ENCODE measurements at places on chromosomes 7 and 10.

- DNase-seq, result no peak
Measured at GRCh38 chr7:64183126-64183742, 23.8 kb upstream of the ZNF735 start.

DNA sequence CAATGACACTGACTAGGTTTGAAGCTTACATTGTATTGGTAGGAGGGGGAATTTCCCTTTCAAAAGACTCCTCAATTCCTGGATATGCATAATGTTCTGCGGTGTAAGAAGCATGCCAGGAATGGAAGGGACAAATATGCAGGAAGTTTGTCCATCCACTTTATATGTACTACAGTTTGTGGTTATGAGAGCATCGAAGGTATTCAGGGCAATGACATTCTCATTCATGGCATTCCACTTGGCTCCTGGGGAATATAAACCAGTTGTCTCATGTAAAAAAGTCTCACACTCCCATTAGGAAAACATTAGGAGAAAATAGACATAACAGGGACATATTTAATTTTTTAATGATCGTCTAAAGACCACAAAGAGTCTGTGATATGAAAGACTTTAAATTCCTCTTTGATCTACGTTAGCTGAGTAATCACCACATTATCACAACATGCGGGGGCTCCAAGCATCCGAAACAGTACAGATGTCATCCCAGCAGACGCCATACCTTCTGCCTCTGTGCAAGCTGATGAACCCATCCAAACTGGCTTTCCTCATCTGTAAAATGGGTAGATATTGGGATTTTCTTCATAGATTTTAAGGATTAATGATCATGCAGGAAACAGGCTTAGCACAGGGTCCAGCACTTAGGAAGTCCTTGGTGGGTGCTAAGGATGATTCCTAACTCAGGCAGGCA, 675.3 kb downstream of the INHBA start:
- DNase-seq, result no peak

DNA sequence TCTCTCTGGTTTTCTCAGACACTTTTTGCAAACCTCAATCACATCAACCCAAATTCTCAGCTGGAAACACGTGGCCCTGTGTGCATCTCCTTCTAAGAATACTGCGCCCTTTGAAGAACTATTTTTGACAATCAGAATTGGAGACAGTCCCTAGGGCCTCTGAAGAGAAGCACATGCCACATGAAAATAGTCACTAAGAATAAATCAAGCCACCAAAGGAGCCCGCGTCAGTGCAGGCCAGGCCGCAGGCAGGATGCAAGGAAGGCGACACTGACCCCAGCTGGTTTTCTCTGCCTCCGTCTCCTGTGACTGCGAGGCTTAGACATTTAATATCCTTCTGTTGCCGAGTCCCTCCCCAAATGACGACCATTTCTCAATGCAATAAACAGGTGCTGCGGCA, 88.0 kb upstream of the ADAM12 start:
- no peak for DNase-seq

DNA sequence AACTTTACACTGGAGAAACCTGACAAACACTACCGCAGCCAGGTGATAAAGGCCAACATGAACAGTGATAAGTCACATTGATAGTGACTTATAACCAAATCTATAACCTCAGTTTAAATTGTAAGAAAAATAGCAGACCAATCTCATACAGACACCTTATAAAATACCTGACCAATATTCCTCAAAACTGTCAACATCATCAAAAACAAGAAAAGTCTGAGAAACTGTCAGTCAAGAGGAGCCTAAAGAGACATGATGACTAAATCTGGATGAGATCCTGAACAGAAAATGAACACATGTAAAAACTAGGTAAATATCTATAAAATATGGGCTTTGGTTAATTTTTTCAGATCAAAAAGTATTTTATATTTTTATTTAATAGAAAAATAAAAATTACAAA, 233.3 kb downstream of the HPSE2 start:
- DNase-seq, result no peak

- DNase-seq, result peak; percentile 23
Measured at GRCh38 chr7:99099499-99100077, 44.3 kb downstream of the SMURF1 start.

GRCh38 chr10:62635127-62635526, 169.4 kb upstream of the ADO start:
- no peak for DNase-seq

- no peak for DNase-seq
Measured at GRCh38 chr7:158815800-158816128, 13.5 kb downstream of the ESYT2 start.

DNA sequence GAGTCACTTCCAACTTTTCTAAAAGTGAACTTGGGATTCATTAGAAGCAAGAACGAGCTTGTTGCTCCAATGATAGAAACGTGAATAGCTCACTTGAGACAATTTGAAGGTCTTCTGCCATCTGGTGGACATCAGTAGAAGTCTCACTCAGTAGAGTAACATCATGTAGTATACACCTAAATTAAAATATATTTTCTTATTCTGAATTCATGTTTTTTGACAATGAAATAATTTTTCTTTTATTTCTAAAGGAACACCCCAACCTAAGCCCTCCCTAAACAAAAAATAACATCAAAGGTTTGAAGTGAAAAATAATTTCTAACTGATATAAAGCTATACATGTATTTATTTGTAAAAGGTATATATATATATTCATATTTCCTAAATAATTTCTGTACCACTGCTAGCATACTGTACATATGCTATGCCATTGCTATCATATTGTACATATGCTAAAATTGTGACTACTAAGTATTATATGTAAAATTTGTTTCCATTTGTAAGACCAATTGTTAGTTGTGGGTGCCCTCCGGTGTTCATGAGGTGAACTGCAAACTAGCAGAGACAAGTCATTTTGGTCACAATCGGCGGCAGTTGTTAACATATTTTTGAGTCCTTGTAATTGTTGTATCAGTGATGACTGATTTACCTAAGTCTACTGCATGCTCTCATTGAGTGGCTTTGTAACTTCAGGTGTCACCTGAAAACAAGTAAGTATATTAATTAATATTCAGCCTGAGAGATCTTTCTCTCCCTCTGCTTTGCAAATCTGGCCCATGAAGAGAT, 121.9 kb downstream of the PTPRZ1 start:
- peak; percentile 52 for DNase-seq

DNA sequence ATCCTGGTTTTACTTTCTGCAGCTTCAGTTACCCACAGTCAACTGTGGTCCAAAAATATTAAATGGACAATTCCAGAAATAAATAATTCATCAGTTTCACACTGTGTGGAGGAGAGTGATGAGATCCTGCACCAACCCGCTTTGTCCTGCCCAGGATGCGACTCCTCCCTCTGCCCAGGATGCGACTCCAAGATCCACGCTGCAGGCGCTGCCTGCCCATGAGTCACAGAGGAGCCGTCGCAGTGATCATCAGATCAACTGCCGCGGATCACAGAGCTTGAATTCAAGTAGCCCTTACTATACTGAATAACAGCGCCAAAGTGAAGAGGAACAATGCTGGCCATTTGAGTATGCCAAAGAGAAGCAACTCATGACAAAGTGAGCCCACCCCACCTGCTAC, 61.5 kb downstream of the GRB10 start:
- no peak for DNase-seq

GRCh38 chr7:127680983-127681382, 29.0 kb downstream of the SND1 start:
- no peak for DNase-seq

DNA sequence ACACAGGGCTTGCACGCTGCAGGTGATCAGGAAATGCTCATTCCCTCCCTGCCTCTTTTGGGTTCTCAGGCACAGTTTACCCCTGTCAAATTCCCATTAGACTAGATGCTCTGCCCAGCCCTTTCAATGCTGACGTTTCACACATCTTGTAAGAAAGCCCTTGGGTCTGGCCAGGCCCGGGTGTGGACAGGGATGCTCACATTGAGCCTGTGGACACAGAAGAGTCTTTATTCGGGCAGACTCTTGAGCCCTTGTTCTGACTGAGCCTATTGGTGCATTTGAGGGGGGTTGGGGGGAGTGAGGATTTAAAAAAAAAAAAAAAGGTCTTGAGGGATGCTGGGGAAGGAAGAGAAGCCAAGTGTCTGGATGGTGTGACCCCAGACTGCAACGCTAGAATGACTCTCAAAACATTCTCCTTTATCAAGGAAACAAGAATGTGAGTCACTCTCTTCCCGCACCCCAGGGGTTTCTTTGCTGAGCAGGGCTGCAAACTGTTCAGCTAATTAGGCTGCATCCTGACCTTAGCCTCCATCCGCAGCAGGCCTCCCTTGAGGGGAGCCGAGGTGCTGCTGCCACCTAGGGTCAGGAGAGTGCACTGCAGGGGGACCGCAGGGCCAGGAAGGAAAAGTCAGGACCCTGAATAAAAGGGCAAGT, 53.6 kb upstream of the TMEM72 start:
- DNase-seq, result peak; percentile 54

DNA sequence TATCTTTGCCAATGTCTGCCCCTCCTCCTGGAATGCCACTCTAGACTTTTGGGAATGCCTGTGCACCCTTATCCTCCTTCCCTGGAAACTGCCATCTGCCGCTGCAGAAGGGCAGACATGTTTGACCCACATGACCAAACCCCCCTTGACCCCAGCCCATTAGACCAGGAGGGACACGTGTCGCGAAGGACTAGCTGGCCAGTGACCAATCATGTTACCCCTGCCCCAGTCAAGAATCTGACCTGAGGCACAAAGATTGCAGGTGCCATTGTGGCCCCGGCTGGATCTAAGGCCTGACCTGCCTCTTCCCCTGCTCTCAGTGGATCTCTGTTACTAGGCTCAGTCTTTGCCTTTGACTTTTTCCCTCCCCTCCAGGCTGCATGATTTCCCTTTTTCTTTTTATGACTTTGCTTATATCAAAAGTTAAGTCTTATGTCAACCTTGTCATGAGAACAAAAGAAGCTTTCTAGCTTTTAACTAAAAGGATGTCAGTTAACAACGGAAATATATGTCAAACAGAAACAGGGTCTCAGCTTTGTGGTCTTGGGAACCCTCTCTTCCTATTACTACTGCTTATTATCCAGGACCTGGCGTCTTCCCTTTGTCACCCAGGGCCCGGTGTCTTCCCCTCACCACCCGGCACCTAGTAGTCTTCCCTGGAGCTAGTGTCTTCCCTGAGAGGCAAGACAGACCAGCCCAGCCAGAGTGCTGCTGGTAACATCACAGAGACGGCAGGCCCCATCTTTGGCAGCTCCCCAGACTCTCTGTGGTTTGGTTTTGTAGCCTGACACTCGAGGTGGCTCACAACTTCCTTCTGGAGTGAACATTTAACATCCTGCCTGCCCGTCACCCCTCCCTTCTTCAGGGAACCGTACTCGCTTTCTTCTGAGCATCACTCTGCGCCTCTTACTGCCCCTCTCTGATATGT, 24.4 kb upstream of the PPIF start:
- DNase-seq, result peak; percentile 90

DNA sequence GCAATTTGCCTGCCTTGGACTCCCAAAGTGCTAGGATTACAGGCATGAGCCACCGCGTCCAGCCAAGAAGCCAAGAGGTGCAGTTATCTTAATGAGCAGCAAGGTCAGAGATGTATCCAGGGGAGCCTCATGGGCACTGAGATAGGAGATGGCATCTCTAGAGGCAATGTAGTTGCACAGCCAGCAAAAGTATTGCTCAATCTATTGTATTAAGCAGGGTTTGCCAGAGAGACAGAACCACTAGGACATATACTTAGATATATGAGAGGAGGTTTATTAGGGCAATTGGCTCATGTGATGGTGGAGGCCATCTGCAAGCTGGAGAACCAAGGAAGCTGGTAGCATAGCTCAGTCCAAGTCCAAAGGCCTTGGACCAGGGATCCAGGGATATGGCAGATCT, 16.3 kb upstream of the VPS26A start:
- peak; percentile 37 for DNase-seq

DNA sequence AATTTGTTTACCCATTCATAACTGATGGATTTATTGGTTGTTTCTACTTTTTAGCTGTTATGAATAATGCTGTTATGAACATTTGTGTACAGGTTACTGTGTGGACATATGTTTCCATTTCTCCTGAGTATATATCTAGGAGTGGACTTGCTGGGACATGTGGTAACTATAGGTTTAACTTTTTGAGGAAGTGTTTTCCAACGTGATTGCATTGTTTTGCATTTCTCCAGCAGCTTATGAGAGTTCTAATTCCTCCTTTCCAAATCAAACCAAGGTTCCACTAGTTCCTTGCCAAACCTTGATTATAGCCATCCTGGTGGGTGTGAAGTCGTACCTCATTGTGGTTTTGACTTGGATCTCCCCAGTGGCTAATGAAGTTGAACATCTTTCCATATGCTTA, 2.6 kb upstream of the PRF1 start:
- peak; percentile 70 for DNase-seq

DNA sequence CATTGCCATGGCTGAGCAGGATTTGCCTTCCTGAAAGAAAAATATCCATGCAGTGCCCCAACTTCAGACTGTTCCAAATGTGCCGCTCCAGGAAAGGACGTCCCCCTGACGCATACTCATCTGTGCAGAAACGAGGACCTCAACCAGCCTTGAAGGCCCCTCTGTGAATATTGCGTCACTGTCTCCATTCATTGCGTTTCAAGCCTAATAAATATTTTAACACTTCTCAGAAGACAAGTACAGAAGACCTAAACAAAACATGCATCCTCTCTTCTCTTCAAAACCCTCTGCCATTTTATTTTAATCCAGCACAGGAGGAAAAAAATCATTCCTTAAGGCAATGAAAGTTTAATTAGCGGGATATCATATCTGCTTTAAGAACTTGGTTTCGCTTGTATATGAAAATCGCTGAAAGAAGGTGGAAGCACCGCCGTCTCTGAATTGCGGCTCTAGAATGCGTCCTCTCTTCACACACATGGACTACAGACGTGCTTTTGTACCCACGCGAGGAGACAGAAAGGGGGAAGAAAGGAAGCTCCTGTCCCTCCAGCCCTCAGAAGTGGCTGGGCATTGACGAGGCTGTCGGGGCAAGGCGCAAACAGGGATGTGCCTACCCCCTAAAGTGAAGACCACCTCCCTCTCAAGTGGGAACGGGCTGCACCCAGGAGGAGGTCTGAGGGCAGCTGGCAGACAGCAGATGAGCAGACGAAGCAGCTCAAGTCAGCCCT, 36.8 kb downstream of the RGS10 start:
- DNase-seq, result no peak

DNA sequence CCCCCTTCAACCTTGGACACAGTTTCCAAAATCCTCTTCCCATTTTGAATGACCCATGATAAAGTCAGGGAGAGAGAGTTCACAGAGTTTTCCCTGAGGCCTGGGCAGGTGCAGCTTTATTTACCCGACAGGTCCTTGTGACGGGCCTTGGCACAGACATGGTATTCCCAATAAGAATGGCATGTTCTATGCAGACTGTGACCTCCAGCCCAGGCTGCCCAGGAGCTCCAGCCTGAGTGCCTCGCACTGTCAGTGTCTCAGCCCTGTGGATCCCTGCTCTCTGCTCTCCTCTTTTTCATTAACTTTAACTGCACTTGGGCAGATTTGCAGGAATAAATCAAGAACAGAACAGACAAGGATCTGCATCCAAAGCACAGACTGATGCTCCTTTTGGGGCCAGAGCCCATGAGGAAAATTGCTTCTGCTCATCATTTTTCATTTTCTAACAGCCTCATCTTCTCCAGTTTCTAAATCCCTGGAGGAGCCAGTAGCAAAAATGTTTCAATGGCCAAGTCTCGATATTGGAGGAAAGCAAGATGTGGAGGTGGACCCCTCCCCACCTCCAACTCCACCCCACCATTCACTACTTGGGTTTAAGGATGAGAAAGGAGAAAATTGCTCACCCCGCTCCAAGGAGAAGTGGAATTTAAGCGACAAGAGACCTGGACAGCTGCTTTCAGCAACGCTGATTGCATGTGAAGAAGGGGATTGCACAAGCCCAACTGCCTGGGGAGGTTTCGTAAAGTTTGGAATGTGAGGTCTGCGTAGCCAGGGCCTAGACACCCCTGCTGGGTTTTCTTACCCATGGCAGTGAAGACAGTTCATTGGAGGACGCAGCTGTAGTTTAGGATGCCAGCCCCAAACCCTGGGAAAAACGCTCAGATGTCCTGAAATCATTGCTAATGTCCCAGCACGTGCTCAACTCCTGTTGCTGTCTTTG, 225.9 kb downstream of the WDR11 start:
- DNase-seq, result peak; percentile 92
